ENCODE measurements at places on chromosomes 2 and 18. TPM values are rescaled to one million over a fixed set of nuclear protein-coding genes. Genes with fewer than 3 reads are reported as not detected.

The METAP1D gene
- total RNA-seq, result 15.1 TPM

The CPSF3 gene
- total RNA-seq, result 33.4 TPM

The FSHR gene
- total RNA-seq, result not detected

The SCN2A gene
- 0.31 TPM for total RNA-seq

The SERPINB8 gene
- total RNA-seq, result 4.6 TPM

The SETBP1 gene
- total RNA-seq, result 30.1 TPM
